ENCODE measurements at places on chromosomes 2 and 18.
A peak's percentile ranks its signal among the peaks of the same experiment; 100 is the strongest.

- no peak for DNase-seq
These were observed 20.0 kb upstream of the LNPK start for GRCh38 chr2:176022048-176022447.

- no peak for DNase-seq
These were observed 89.1 kb upstream of the MBOAT2 start for GRCh38 chr2:9092383-9093282.

- DNase-seq = no peak
These were observed 244.0 kb upstream of the GCFC2 start for GRCh38 chr2:75954761-75955160.

DNA sequence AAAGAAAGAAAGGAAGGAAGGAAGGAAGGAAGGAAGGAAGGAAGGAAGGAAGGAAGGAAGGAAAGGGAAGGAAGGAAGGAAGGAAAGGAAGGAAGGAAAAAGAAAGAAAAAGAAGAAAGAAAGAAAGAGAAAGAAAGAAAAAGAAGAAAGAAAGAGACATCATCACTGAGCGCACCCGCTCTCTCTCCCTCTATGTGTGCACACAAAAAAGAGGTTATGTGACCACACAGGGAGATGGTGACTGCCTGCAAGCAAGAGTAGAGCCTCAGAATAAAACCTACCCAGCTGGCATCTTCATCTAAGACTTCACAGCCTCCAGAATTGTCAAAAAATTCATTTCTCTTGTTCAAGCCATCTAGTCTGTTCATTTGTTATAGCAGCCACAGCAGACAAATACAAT lies 1307.4 kb upstream of the ACVR2A start:
- DNase-seq = no peak

DNA sequence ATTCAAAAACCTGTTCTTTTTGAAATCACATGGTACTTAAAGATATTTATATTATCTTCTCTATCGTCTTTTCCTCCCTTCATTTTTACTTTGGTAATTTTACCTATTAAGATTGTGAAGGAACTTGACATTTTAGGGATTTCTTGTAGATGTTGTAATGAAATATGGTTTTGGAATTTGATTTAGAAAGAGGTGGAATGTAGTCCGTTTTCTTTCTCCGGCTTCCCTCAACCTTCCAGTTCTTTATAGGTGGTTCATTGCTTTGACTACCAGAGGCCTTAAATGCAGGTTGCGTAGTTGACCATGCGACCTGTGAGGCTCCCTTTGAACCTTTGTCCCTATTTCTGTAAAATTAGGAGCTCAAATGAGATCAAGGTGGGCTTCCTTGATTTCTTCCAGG lies 24.5 kb downstream of the ITGA6 start:
- DNase-seq = no peak

GRCh38 chr2:201180010-201180409 lies 2.9 kb upstream of the CASP10 start:
- no peak for DNase-seq

DNA sequence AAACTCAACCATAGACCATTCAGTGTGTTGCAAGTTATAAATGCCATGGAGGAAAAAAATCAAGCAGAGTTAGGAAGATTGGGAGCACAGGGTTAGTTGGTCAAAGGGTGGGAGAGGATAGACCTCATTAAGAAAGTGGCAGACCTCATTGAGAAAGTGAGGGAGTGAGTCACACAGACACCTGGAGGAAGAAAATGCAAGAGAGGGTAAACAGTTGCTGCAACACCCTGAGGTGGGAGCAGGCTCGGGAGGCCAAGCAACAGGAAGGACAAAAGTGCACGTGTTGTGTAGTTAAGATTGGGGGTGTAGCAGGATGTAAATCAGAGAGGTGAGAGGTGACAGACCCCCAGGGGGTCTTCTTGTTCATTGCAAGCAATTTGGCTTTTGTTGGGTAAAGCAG lies 6.4 kb downstream of the IL1RL1 start:
- no peak for DNase-seq

- DNase-seq = no peak
These were observed 210.0 kb upstream of the SIX3 start for GRCh38 chr2:44731505-44731904.

- DNase-seq = peak; percentile 73
These were observed 58.5 kb upstream of the COPS8 start for GRCh38 chr2:237026981-237027711.

GRCh38 chr18:13271302-13271911 lies 52.8 kb downstream of the LDLRAD4 start:
- no peak for DNase-seq

GRCh38 chr2:145682546-145683157 lies 1162.7 kb upstream of the ZEB2 start:
- DNase-seq = no peak

Measured in cerebellar cortex (tissue), 1 donor.